ENCODE measurements at places on chromosomes 1 and 21.

GRCh38 chr21:28066596-28067387, 925.9 kb downstream of the LTN1 start:
- DNase-seq: no peak

- no peak for DNase-seq
These were observed 290.2 kb downstream of the LRRC40 start for GRCh38 chr1:69914976-69915765.

GRCh38 chr1:203031467-203031866, 5.2 kb downstream of the PPFIA4 start:
- no peak for DNase-seq

DNA sequence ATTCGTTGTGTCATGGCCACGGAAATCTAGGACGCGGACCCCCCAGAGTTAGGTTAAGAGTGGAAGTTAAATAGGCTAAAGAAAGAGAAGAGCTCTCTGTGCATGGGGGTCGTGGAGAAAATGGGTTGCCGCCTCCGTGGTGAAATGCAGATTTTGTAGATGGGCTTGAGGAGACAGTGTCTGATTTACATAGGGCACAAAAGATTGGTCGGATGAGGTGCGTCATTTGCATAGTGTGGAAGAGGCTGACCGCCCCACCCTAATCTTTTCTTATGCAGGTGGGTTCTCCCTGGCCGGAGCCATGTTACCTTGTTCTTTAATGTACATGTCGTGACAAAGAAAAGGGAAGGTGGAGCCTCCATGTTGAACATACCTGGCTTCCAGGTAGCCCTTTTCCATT, 14.3 kb upstream of the SLC5A9 start:
- DNase-seq: no peak

DNA sequence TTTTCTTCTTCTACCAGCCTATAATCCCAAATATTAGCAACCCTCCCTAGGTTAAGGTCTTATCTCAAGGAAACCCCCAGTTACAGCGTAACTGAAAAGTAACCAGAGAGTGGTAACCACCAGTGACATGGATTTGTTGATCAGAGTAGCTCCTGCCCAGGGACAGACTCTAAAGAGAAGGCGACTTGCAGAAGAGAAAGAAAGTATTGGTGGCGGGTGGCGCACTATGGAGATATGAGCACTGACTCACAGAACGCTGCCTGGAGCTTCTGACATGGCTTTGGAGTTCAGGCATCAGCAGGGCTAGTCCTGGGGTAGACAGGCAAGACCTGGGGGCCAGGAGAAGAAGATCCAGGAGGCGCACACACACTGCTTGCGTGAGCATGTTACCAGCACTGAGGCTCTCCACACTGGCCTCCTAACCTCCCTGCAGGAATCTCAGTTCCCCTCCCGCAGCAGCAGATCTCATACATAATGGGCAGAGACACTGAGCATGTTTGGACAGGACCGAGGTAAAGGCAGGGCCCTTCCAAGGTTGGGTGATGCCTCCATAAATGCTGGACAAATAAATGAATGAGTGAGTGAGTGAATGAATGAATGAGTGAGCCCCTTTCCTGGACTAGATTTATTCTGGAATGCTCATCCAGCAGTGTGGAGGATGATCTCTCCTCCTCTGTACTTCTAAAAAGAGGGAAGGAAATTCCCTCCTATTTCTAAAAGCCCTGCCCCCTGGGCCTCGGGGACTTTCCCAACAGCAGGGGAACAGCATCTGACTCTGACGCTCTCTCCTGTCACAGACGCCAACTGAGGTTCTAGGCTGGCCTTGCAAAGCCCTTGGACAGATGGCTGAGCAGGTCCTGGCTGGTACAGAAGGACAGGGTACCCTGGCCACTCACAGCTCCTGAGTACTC, 175.5 kb downstream of the CLIC6 start:
- no peak for DNase-seq

DNA sequence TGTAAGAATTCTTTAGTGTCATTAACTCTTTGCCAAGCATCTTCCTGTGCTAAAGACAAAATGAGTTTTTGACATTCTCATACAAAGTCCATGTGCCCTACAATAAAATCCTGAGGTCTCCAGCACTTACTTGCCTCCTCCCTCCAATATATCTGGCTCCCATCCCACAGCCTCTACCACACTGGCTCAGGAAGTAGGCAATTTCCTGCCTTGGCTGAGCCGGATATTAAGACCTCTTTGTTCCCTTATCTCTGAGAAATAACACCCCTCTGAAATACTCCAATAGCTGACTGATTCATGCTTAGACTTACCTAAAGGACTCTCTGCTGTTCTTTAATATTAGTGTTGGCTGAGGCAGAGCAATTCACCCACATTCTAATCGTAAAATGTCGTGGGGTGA, 37.6 kb upstream of the GORAB start:
- DNase-seq: no peak

DNA sequence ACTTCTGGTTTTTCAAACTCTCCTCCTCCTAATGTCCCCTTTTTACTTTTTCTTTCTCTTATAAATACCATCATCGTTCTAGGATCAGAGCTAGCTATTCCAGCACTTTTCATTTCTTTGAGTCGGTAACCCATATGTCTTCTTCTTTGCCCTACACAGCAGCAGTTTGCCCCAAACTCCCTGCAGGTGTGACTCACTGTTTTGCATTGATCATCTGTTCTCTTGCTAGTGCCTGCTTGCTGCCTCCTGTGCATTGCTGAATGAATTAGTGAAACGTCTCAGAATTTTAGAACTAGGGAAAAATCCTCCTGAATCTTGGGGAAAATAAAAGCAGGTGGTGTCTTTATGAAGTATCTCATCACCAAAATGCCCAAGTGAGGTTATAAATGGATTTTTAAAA, 21.7 kb downstream of the KCNK2 start:
- DNase-seq: no peak

GRCh38 chr1:25031966-25032667, 102.0 kb upstream of the RUNX3 start:
- DNase-seq: peak; percentile 18

- no peak for DNase-seq
These were observed 109.6 kb downstream of the PCP4 start for GRCh38 chr21:39976800-39977199.

DNA sequence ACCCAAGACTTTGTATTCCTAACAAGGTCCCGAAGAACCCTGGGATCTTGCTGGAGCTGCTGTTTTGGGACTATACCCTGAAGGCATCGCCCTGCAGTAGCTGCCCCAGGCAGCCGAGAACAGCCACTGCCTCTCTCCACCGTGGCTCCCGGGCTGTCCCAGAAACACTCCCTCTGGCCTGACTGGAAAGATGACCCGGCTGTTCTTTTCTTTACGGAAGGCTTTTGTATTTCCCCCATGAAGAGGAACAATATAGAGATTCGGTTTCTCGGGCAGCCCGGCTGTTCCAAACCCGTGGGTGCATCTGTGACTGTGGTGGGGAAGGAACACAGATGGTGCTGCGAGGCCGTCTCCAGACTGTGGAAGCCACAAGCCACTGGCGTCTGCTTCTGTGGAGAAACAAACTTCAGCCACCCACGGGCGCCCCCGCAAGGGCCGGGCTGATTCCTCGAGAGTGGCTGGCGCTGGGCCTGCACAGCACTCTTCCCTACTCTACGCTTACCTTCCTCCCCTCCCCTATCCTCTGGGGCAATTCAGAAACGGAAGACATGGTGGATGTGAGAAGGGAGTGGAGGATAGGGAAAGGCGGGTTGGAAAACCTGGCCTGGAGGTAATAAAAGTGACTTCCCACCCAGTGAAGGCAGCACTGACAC, 33.7 kb upstream of the VASH2 start:
- DNase-seq: peak; percentile 29

- no peak for DNase-seq
These were observed 181.6 kb upstream of the CACYBP start for GRCh38 chr1:174818014-174818616.

DNA sequence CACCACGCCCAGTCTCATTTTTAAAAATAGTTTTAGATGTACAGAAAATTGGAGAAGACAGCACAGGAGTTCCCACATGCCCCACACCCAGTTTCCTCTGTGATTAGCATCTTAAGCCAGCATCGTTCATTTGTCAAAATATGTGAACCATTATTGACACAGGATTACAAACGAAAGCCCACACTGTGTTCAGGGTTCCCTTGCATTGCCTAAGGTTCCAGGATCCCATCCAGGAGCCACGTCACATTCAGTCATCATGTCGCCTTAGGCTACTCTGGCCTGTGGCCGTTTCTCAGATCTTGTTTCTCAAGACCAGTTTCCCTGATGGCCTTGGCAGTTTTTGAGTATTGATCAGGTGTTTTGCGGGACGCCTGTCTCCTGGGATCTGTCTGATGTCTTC, 34.7 kb upstream of the TNFRSF1B start:
- DNase-seq: no peak

DNA sequence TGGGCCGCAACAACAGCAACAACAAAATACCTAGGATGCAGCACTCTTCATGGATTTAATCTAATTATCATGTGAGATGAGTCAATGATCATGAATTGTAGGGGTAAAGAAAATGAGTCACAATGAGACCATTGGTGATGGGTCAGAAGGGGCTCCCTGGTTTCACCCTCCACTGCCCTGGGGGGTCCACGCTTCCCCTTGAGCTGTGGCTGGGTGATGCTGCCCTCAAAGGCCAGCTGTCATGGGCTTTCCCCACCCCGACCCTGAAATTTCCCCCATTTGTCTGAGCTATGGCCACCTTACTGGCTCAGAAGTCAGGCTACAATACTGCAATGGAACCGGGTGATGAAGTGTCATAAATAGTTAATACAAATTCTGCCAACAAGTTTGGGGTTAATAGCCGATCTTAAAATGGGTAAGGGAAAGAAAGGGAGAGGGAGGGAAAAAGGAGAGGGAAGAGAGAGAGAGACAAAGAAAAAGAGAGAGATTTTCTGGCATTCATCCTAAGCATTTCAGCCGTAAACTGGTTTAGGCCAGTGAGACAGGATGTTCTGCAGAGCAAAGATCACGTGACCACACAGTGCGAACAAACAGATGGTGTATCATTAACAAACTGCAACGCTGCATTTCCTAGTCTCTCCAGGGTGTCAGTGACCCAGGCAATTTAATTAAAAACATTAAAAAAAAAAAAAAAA, 143.4 kb upstream of the ERRFI1 start:
- peak; percentile 68 for DNase-seq

GRCh38 chr1:68377098-68377497, 72.7 kb downstream of the RPE65 start:
- DNase-seq: no peak

GRCh38 chr1:208606959-208607358, 362.8 kb upstream of the PLXNA2 start:
- DNase-seq: no peak

GRCh38 chr1:177975588-177976495, 6.0 kb upstream of the SEC16B start:
- DNase-seq: no peak

DNA sequence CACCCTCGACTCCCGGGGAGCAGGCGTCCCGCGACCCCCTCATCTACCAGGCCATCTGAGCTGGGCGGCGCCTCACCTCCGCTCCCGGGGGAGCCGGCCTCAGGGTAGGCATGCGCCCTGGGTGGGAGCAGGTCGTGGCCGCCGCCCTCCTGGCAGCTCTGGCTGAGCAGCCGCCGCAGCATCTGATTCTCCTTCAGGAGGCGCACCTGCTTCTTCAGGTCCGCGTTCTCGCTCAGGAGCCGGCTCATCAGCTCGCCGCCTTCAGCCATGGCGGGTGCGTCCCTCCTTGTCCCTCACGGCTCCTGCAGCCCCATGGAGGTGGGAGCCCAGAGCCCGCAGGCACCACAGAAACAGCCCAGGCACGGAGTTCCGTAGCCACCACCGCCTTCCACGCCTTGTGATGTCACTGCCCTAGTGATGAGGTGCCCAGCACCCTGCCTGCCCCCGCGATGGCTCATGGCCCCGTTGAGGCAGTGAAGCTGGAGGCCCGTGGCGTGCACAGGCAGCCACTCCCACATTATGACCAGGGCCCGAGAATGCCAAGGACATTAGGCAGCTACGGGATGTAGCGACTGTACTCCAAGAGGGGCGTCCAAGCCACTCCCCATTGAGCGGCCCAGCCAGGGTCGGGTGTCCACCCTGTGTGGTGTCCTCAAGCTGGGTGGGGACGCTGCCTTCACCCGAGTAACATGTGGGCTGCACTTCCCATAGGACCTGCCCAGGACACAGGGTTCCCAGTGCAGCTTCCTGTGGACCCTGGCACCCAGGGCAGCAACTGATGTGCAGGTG, 1.5 kb downstream of the SPATC1L start:
- no peak for DNase-seq

DNA sequence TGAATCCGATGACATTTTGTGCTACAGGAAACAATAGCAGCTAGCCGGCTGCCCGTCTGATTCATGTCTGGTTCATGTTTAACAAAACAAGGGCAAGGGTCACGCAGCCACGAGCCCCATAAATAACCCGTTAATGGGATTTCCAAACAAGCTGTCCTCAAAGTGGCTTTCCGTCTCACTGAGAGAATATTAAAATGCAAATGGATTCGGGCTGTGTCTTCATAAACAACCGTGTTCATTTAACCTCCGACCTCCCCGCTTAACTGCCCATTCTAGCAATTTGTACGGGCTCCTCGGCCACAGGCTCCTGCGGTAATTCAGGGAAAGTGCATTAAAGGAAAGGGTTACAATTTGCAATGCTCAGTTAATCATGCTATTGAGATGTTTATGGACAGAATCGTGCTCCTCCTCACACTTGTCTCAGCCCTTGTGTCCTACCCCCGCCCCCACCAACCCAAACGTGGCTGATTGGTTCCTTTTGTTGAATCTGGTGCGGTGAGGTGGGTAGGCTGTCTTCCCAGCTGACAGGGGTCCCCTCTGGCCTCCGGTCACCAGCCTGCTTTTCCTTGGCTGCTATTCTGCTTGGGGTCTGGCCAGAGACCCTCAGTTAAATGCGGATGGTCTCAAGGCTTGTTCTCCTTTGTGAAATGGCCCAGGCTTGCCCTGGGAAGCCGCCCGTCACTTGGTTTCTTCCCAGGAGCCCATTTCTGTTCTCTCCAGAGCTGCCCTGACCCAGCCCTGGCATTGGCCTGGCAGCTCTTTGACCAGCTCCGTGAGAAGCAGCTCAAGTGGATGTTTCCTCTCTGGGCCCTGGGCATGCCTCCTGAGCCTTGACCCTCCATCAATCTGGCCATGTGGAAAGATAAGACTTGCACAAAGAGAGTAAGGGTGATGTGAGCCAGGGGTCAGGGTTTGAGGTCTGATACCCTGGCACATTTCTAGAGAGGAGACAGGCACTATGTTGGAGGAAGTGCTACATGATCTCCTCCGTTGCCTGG, 200.7 kb upstream of the POU3F1 start:
- DNase-seq: no peak

- DNase-seq: no peak
These were observed 1.7 kb downstream of the EGLN1 start for GRCh38 chr1:231420299-231420958.

- peak; percentile 0 for DNase-seq
These were observed 4.3 kb downstream of the PRMT2 start for GRCh38 chr21:46639489-46640386.

GRCh38 chr21:31136891-31137290, 98.6 kb upstream of the KRTAP19-8 start:
- no peak for DNase-seq

All from NCI-H1436 (cell line).